HuH-7 (cell line): ENCODE measurements at places on chromosomes 7 and 10.

- DNase-seq = no peak
Measured at GRCh38 chr10:117534321-117535297, 7.9 kb upstream of the EMX2 start.

GRCh38 chr7:93913197-93913596 is 6.8 kb downstream of the GNGT1 start:
- DNase-seq = no peak

GRCh38 chr7:131637859-131638258 is 81.4 kb upstream of the PODXL start:
- DNase-seq = no peak

- no peak for DNase-seq
Measured at GRCh38 chr7:66344166-66344565, 139.0 kb downstream of the TPST1 start.

DNA sequence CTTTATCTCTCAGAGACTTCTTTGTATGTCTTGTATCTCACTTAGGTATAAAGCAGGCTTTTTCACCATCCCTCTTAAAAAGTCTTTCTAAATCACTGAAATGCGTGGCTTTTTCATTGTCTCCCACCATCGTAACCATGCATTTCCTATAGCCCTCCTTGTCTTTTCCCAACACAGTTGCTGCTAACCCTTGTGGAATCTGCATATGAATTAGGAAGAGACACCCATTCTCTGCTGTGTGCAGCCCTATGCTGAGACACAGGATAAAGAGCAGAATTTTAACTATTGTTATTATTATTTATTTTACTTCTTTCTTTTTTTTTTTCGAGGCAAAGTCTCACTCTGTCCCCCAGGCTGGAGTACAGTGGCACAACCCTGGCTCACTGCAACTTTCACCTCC is 804.3 kb upstream of the COBL start:
- no peak for DNase-seq

DNA sequence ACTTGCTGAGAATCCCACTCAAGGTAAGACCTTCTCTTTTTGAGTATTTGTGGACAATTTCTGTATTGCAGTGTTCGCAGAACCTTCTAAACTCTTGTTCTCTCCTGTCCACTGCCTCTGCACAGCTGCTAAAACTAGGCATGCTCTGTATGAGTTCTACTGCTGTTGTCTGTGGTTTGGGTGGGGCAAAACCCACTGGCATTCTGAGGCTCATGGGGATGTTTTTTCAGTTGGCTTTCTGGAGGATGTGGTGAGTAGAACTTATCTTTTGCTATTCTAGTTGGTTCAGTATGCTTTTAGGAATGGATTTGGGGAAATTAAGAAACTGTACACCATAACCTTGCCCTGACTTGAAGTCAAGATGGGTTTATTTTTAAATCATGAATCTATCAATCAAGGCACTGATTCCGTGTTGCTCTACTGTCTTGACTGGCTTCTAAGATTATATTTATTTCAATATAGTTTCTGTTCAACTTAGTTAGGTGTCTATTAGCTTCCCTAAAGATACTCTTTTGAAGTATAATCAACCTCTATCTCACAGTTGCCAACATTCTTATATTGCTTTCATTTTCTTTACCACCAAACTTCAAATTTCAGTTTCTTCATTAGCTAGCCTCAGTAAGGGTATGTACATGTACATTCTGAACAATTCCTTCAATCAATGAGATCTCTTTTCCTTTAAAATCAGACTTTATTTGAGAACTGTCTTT is 25.0 kb upstream of the C1GALT1 start:
- no peak for DNase-seq

DNA sequence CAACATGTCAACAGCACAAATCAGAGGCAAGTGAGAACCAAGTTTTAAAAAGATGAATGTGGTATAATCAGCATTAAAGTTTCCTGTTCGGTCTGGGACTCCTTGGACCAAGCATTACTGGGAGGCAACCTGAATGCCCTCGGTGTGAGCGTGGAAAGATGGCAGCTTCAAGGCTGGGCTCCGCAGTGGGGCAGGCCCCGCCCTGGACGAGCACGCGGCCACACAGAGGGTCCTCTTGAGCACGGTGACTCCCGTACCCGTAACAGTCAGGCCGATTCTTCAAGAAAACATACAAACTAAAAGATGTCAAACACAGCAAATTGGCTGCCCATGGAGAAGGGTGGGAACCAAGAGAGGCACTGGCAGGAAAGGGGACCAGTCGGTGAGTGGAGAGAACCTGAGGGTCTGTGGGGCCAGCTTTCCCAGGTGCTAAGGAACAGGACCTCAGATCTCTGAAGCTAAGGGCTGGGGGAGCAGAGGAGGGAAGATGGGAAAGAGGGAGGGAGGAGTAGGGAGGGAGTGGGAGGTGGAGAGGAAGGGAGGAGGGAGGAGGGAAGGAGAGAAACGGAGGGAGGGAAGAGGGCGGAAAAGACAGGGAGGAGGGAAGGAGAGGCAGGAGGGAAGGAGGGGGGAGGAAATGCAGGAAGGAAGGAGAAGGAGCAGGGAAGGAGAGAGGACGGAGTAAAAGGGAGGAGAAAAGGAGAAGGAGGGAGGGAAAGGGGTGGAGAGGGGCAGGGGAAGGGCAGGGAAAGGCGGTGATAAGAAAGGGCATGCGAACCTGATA is 71.2 kb upstream of the FAM20C start:
- DNase-seq = no peak

DNA sequence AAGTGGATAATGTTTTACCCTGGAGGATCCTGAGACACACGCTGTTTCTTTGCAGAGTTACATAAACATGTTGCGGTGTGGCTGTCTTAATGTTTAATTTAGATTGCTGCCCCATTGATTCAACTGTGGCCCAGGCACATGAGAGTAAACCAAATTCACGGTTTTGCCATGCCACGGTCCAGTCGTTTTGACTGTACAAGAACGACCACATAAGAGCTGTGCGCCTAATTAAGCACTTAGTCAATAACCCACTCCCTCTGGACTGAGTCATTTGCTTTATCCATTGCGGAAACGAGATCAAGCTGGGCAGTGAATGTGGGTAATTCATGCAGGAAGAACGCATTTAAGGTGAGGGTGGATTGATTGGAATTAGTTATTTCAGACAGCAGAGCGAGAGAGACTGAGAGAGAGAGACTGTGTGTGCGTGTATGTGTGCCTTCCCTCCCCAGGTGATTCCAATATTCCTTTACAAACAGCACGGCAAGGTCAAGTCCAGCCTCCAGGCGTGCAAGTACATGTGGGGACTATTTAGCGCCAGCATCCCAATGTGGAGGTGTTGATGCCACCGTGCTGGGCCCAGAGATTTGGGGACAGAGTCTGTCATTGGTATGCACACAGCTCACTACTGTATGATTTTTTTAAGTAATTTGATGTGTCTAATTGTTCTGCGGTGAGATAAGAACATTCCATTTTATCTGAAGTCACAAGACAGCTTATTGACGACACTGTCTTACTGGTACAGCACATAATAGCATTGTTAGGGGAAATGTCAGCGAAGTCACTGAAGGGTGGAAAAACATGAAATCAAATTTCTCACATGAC is 8.4 kb upstream of the TEX36 start:
- DNase-seq = no peak

DNA sequence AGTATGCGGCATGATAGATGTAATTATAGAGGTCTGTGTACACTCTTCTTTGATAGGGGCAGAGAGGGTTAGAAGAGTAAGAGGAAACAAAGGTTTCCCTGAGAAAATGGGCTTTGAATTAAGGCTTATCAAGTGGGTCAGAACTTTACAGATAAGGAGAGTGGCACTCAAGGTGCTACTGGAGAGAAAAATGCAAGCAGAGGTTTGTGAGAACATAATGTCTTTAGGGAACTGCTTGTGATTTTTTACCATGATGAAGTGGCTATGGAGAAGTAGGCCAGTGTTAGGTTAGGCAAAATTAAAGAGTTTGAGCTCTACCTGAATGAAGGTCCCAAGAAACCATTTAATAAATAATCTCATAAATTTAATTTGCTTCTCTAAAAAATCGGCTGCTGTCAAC is 14.3 kb downstream of the STARD3NL start:
- no peak for DNase-seq
